ENCODE measurements at places on chromosomes 12 and 14. TPM values are rescaled to one million over a fixed set of nuclear protein-coding genes. Genes with fewer than 3 reads are reported as not detected.

The MYRFL gene
- polyA plus RNA-seq: 0.97 TPM

The ASPG gene
- polyA plus RNA-seq: 0.07 TPM

The B4GALNT3 gene
- polyA plus RNA-seq: 38.5 TPM

The NID2 gene
- polyA plus RNA-seq: 15.3 TPM

The CIDEB gene
- polyA plus RNA-seq: 37.4 TPM

The CYP46A1 gene
- polyA plus RNA-seq: 3.0 TPM

The RNASE3 gene
- 0.64 TPM for polyA plus RNA-seq

The TOMM20L gene
- polyA plus RNA-seq: not detected

The NOPCHAP1 gene
- polyA plus RNA-seq: 9.7 TPM

The MIP gene
- 0.24 TPM for polyA plus RNA-seq

The METTL17 gene
- polyA plus RNA-seq: 86.9 TPM

The PMCH gene
- not detected for polyA plus RNA-seq

The GUCY2C gene
- not detected for polyA plus RNA-seq

The NAV3 gene
- polyA plus RNA-seq: 6.5 TPM

The FAM181A gene
- polyA plus RNA-seq: not detected

The BEGAIN gene
- 13.7 TPM for polyA plus RNA-seq

The IL23A gene
- 0.64 TPM for polyA plus RNA-seq

The LTBP2 gene
- 2.1 TPM for polyA plus RNA-seq

The TMTC2 gene
- 1.8 TPM for polyA plus RNA-seq

The E2F7 gene
- 0.07 TPM for polyA plus RNA-seq

The RAD51B gene
- 5.3 TPM for polyA plus RNA-seq

The PTCSC3 gene
- polyA plus RNA-seq: not detected

The KRT7 gene
- polyA plus RNA-seq: 12.1 TPM

The KRT75 gene
- polyA plus RNA-seq: not detected

The SLC6A15 gene
- 0.17 TPM for polyA plus RNA-seq

The GPR84 gene
- polyA plus RNA-seq: 1.3 TPM

The EPYC gene
- polyA plus RNA-seq: not detected

The TMEM30B gene
- polyA plus RNA-seq: 1.9 TPM
